ENCODE measurements at places on chromosomes 7 and 10.

- no peak for DNase-seq
Observed at GRCh38 chr7:10874666-10875065, 99.0 kb upstream of the PHF14 start.

DNA sequence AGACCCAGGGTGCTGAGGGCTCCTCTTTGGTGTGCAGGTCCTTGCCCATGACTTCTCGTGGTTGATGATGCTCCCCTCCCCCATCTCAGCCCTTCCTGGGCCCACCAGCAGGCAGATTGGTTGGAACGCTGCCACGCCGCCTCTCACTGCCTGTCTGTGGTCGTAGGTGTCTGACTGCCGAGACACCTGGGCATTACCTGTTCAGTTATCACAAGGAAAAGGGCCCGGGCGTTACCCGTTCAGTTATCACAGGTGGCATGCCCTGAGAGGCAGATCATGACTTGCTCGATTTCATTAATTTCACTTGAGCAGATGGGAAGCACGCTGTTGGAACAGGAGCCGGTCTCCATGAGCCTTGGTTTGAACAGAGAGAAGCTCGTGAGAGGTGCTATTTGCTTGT is 42.5 kb downstream of the TACR2 start:
- DNase-seq, result peak; percentile 75

DNA sequence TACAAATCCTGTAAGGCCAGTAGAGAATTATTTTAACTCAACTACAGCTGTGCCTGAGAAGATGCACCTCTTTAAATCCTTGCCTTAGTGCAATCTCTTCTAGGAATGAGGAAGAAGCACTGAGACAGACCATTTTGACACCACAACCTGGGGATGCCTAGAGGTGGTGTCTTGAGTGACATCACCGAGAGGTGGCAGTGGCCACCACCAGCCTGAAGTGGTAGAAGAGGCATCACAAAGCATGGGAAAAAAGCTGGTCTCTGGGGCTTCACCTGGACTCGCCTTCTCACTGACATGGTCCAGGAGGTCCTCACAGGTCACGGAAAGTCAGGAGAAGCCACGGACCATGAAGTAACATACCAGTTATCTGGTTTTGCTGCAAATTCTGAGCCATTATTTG is 99.2 kb upstream of the PDLIM1 start:
- no peak for DNase-seq

- no peak for DNase-seq
Observed at GRCh38 chr10:1217237-1217587, 161.0 kb downstream of the WDR37 start.

- no peak for DNase-seq
Observed at GRCh38 chr7:45085619-45086200, 3.1 kb downstream of the NACAD start.

DNA sequence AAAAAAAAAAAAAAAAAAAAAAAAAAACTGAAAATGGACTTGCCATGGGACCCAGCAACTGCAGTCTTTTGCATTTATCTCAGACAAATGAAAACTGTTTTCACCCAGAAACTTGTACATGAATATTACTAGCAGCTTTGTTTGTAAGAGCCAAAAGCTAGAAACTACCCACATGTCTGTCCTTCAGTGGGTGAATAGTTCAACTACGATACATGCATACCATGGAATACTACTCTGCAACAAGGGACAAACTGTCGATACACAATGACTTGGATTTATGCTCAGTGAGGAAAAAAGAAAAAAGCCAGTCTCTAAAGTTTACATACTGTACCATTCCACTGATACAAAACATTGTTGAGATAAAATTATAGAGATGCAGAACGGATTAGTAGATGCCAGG is 195.6 kb downstream of the KIAA1217 start:
- no peak for DNase-seq

DNA sequence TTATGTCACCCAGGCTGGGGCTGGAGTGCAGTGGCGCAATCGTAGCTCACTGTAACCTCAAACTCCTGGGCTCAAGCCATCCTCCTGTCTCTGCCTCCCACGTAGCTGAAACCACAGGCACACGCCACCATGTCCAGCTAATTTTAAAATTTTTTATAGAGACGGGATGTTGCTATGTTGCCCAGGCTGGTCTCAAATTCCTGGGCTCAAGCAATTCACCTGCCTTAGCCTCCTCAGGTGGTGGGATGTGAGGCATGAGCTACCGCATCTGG is 123.2 kb upstream of the PARD3 start:
- no peak for DNase-seq

GRCh38 chr7:74489997-74490945 is 36.6 kb downstream of the GTF2IRD1 start:
- DNase-seq, result no peak

- no peak for DNase-seq
Observed at GRCh38 chr10:104056619-104057273, 28.9 kb downstream of the COL17A1 start.

DNA sequence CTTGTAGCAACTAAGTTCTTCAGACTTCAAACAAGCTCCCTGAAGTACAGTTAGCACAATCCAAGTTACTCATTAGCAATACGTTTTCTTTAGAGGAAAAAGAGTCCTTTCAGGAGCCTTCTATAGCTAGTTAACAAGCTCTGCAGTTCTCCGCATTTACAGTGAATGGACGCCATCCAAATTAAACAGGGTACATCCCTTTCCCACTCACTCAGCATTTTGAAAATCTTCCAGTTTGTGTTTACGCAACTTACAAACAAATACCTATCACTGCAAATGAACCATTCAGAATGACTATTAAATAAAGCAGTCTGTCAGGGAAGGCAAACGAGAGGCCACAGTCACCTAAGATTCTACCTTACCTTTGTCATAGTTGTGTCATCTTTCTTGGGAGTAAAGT is 84.5 kb downstream of the RNF32 start:
- no peak for DNase-seq
